ENCODE measurements at places on chromosomes 3 and 15.

DNA sequence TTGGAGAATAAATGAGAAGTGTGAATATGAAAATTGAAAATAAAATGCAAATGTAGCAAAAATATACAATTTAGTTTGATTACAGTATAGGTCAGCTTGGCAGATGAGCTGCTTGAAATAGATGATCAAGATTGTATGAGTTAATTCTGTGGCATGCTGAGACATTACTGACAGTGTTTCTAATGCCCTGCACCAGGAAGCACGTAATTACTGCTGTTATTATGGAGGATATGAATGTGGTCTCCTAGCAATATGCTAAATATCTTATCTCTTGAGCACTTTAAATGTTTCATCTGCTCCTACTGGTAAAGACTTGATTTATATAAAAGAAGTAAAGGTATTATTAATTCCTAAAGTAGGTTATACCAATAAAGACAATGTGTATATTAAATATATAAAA is 1015.5 kb downstream of the PLOD2 start:
- no peaks in the 10 kb centered on the region for H3K4me1 ChIP-seq
- no peak overlapping the region for H3K4me3 ChIP-seq
- H3K27me3 ChIP-seq: no peaks in the 10 kb centered on the region
- no peak overlapping the region for H3K27ac ChIP-seq

GRCh38 chr3:105394177-105394576 is 27.5 kb downstream of the ALCAM start:
- no peaks in the 10 kb centered on the region for H3K27me3 ChIP-seq
- H3K36me3 ChIP-seq: no peaks in the 10 kb centered on the region
- DNase-seq: no peak
- no peak overlapping the region for H3K4me3 ChIP-seq

DNA sequence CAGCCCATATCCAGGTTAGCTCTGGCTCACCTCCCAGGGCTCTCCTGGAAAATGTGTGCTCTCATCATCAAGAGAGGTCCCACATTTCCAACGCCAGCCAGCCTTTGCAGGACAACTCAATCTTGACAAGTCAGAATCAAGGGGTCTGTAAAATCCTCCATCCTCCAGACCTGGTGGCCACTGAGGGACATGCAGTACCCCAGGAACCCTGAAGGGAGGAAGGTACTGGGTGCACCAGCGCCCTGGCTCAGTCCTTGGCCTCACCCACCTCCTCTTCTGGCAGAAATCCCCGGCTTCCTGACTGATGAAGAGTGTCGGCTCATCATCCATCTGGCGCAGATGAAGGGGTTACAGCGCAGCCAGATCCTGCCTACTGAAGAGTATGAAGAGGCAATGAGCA is 6.0 kb upstream of the WDR6 start:
- DNase-seq: no peak
- H3K4me1 ChIP-seq: no peaks in the 10 kb centered on the region
- H3K27me3 ChIP-seq: no peaks in the 10 kb centered on the region
- no peak overlapping the region for H3K27ac ChIP-seq

DNA sequence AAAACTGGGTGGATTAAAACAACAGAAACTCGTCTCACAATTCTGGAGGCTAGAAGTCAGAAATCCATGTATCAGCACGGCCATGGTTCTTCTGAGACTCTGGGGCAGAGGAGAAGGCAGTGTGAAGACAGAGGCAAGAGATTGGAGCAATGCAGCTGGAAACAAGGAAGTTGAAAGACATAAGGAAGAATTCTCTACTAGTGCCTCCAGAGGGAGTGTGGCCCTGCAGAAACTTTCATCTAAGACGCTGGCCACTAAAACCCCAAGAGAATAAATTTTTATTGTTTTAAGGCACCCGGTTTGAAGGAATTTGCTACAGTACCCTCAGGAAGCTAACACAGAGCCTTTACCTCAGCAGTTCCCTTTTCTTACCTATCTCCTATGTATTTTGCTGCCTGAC is 1012.2 kb upstream of the CADM2 start:
- H3K4me3 ChIP-seq: no peak overlapping the region
- H3K36me3 ChIP-seq: no peaks in the 10 kb centered on the region
- no peak overlapping the region for H3K27ac ChIP-seq
- H3K4me1 ChIP-seq: peaks cover 4% of the 10 kb centered on the region

GRCh38 chr3:192092388-192093005 is 631.5 kb downstream of the PYDC2 start:
- peaks cover 5% of the 10 kb centered on the region for H3K4me1 ChIP-seq
- H3K4me3 ChIP-seq: no peak overlapping the region
- H3K36me3 ChIP-seq: no peaks in the 10 kb centered on the region
- DNase-seq: no peak

DNA sequence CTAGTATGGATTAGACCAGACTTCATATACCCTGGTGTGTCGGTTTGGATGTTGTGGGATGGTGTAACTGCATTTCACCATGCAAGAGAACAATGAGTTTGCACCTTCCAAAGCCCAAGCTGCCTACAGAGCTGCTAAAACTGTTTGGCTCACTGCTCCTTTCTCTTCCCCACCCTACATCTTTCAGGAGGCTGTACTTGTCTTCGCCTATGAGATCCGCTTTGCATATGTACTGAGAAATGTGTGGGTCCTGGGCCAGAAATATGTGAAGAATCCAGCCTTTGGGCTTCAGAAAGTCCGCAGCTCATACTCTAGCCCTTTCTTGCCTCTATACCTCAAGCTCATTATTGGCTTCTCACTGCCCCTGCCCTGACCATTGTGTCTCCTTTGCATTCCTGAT is 1060.0 kb downstream of the NTRK3 start:
- H3K4me3 ChIP-seq: no peak overlapping the region
- no peaks in the 10 kb centered on the region for H3K27me3 ChIP-seq
- no peaks in the 10 kb centered on the region for H3K4me1 ChIP-seq
- H3K27ac ChIP-seq: no peak overlapping the region

- peaks cover 6% of the 10 kb centered on the region for H3K36me3 ChIP-seq
- H3K27me3 ChIP-seq: no peaks in the 10 kb centered on the region
- H3K27ac ChIP-seq: no peak overlapping the region
- DNase-seq: no peak
- H3K4me1 ChIP-seq: no peaks in the 10 kb centered on the region
These were observed 24.9 kb downstream of the ETFA start for GRCh38 chr15:76286271-76286879.

GRCh38 chr15:34594361-34594760 is 10.9 kb upstream of the GOLGA8B start:
- H3K27me3 ChIP-seq: no peaks in the 10 kb centered on the region
- H3K4me3 ChIP-seq: no peak overlapping the region
- H3K4me1 ChIP-seq: no peaks in the 10 kb centered on the region
- no peak for DNase-seq
- no peak overlapping the region for H3K27ac ChIP-seq

GRCh38 chr3:177746337-177746933 is 549.2 kb upstream of the TBL1XR1 start:
- H3K27ac ChIP-seq: peak overlapping the region; percentile 19
- DNase-seq: no peak
- no peak overlapping the region for H3K4me3 ChIP-seq
- H3K27me3 ChIP-seq: no peaks in the 10 kb centered on the region
- H3K36me3 ChIP-seq: no peaks in the 10 kb centered on the region
- peaks cover 32% of the 10 kb centered on the region for H3K4me1 ChIP-seq

- no peak for DNase-seq
- H3K27ac ChIP-seq: peak overlapping the region; percentile 99
- H3K4me1 ChIP-seq: peaks cover 9% of the 10 kb centered on the region
- H3K4me3 ChIP-seq: peak overlapping the region; percentile 93
- H3K36me3 ChIP-seq: no peaks in the 10 kb centered on the region
These were observed 363 bp downstream of the GTF2E1 start for GRCh38 chr3:120742849-120743365.

DNA sequence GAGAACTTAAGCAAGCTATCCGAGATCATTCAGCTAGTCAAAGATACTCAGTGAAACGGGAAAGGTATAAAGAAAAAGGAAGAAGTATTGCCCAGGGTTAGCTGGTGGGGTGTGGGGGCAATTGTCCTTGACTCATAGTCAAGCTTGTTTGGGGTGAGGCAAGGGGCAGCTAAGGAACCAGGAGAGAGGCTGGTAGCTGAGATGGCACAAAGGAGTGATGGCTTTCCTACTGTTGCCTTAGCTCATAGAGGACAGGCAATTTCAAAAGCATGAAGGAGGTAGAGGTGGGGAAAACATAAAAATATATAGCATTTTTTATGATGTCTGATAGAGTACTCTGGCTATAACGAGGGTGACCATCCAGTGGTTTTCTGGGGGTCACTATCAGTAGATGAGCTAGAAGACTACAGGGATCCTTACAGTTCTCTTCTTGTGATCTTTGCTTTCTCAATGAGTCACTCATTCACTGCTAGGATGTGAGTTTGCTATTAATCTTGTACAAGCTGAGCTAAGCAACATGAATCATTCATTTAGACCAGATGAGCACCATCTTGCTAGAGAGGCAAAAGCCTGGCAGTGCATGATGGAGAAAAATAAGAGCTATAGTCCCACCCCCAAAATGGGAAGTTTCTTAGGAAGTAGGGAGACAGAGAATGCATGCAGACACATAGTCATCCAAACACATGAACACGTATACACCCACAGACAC is 207.1 kb upstream of the PFN2 start:
- no peak overlapping the region for H3K27ac ChIP-seq
- no peaks in the 10 kb centered on the region for H3K27me3 ChIP-seq
- H3K4me3 ChIP-seq: no peak overlapping the region

- H3K4me1 ChIP-seq: peaks cover 8% of the 10 kb centered on the region
- H3K4me3 ChIP-seq: no peak overlapping the region
- no peaks in the 10 kb centered on the region for H3K27me3 ChIP-seq
- no peak for DNase-seq
These were observed 40.0 kb downstream of the ATP2C1 start for GRCh38 chr3:130933801-130934345.

GRCh38 chr3:176905331-176905730 is 292.0 kb downstream of the TBL1XR1 start:
- no peaks in the 10 kb centered on the region for H3K36me3 ChIP-seq
- no peaks in the 10 kb centered on the region for H3K27me3 ChIP-seq
- H3K4me3 ChIP-seq: no peak overlapping the region
- DNase-seq: no peak

GRCh38 chr3:143078883-143079282 is 40.7 kb upstream of the CHST2 start:
- no peak overlapping the region for H3K4me3 ChIP-seq
- H3K27me3 ChIP-seq: no peaks in the 10 kb centered on the region
- H3K4me1 ChIP-seq: no peaks in the 10 kb centered on the region
- no peaks in the 10 kb centered on the region for H3K36me3 ChIP-seq

All from keratinocyte (primary cell).